ENCODE measurements at places on chromosomes 2 and 18.

- no peak for DNase-seq
Observed at GRCh38 chr2:189091253-189091652, 88.3 kb downstream of the COL5A2 start.

- DNase-seq = no peak
Observed at GRCh38 chr18:57640236-57640635, 18.6 kb upstream of the NARS1 start.

GRCh38 chr2:75920859-75921551 is 210.3 kb upstream of the GCFC2 start:
- DNase-seq = no peak

GRCh38 chr2:98867539-98868309 is 68.3 kb downstream of the CRACDL start:
- DNase-seq = no peak

DNA sequence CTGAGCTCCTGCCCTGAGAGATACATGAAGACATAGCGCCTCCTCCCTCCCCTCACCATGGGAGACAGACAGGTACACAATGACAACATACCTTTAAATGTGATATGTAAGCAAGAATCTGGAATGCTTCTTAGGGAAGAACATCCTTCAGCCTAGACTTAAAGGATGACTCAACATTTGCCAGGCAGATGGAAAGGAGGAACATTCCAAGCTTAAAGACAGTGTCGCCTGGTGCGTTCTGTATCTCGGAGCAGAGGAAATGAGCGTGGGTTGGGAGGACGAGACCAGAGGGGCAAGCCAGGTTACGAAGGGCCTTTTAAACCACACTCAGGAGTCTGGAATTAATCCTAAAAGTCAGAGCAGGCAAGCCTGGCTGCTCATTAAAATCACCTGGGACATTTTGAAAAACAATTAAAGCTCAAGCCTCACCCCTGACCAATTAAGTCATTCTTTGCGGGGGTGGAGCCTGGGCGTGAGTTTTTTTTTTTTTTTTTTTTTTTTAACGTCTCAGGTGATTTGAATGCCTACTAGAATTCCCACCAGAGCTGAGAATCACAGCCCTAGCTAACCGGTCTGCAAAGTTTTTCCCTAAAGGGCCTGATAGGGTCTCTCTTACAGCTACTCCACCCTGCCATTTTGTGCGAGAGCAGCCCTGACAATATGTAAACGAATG is 131.2 kb upstream of the SEC11C start:
- no peak for DNase-seq

DNA sequence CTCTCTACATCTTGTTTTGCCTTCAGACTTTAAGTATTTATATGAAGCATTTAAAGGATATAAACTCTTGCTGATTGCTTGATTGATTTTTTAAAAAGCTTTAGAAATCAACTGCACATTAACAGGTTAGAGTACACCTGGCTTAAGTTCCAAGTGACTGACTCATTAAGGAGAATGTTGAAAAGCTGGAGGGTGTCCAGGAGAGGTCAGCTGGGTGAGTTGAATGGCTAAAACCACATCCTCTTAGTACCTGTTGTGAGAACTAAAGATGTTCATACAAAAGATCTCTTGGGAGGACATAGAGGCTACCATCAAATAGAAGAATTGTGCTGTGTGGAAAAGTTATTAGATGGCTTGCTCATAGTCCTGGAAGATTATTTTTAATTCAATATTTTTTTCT is 206.8 kb downstream of the TXNL1 start:
- DNase-seq = no peak

DNA sequence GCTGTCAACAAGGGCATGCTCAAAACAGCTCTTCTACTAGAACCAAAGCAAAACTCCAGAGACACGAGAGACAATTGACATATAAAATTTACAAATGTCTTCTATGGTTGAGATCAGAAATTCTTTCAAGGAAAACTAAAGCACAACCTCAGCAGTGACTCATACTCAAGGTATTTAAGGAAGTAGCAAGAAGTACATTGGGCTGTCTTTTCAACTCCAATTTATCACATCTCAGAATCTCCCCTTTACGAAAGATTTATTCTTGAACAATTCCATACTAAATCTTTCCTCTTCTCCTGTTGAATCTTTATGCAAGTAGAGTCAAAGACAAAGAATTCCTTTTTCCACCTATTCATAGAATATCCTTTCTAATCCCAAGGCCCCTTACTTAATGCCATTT is 324.0 kb downstream of the IRS1 start:
- DNase-seq = no peak

DNA sequence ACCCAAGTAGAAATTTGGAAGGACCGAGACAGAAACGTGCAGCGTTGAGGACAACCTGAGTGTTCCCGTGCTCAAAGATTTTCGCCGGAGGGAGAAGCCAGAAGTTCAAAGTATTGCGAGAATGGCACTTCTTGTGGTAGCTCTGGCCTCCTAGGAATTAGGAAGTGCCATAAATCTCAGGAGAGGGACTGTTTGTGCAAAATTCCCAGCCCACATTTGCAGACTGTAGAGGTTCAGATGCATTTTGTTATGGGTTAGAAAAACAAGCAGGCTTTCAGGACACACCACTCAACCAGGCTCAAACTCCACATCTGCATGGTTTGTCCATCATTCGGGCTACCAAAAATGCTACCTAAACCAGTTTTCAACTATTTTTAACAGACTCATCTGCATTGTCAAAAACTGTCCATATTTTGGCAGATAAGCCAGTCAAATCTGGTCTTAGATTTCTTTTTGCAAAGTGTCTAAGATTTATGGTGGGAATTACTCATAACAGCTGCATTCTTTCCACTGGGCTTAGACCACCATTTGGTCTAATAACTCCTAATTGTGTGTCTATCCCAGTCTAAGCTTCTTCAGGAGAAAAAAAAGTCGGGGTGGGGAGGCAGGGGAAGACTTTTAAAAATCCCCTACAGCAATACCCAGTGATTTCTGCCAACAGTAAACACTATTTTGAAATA is 422.9 kb downstream of the ARHGAP15 start:
- DNase-seq = no peak

DNA sequence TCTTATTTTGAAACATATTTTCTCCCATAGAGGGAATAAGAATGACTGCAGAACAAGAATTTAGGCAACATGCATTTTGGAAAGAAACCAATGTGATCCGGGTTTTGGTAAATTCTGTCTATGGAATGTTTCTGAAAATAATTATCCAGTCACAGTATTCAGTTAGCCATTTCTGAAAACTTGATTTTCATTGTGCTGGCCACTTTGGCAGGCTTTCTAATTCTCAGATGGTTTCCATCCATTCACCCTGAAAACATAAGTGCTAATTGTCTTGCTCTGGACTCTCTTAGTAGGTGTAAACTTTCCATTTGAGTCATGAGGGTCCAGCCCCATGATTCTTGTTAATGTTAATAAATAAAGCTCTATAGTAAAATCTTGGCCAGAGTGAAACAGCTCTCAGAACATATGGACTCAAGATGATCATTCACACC is 176.5 kb downstream of the RBM43 start:
- no peak for DNase-seq

- no peak for DNase-seq
Observed at GRCh38 chr2:18829251-18829902, 240.0 kb upstream of the NT5C1B start.

DNA sequence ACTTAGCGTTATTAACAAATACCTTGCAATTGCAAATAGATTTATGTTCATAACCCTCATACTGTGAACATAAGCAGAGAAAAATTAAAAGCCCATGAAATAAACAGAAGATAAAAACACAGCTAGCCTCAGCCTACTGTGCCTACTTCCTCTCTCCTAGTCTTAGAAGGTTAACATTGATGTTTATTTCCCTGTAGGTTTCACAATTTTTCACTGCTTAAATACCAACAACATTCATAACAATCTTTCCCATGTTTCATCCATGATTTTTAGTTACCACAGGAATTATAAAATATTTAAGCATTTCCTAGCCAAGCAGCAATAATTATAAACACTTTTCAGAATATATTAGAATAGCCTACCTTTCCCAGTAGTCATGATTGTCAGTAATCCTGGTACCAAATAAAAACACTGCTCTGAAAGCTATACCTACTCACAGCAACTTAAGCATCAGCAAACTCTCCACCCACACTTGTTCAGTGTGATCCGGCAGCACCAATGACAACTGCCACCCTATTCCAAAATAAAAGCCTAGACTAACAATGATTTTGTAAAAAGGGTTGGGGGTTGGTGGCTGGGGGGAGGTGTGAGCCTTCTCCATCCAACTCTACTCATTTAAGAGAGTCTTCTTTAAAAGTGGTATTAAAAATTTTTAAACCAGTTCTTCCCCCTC is 40.6 kb upstream of the RNU4ATAC start:
- no peak for DNase-seq

DNA sequence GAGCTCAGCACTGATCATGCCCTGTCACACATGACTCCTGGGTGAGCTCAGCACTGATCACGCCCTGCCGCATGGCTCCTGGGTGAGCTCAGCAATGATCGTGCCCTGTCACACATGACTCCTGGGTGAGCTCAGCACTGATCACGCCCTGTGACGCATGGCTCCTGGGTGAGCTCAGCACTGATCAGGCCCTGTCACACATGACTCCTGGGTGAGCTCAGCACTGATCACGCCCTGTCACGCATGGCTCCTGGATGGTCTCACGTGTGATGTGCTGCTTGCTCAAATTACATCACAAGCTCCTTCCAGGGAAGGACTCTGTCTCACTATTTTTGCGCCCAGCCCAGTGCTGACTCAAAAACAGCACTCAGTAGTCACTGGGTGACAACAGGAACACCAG is 258.0 kb downstream of the HDAC4 start:
- no peak for DNase-seq

GRCh38 chr2:108998911-108999310 is 9.9 kb upstream of the EDAR start:
- no peak for DNase-seq
